ENCODE measurements at places on chromosomes 3 and 15.
A peak's percentile ranks its signal among the peaks of the same experiment; 100 is the strongest.

DNA sequence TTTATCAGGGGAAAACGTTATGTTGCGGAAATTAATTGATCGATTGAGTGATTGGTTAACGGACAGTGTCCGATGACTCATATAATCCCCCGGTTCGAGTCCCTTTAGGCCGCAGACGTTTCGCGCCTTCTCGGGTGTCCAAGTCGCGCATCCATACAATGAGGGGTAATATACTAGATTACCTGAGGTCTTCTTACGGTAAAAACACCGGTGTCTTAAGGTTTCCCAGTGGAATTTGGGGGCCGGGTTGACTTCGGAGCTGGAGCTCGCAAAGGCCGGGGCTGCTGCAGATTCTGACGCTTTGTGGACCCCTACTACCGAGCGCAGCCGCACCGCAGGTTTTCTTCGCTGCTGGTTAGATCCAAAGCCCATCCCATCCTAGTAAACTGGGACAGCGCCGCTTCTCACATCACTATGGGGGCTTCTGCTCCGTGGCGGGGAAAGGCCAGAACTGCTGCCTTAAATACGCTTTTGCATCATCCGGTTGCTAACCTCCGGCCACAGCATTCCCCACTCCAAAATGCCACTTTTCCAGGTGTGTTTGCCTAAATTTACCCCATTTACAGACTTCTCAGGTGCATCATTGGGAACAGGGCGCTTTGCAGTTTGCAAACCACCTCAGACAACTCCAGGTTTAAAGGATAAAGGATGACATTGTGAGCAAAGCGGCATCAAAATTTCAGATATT, 858 bp upstream of the SACM1L start:
- peak; percentile 44 for DNase-seq

- DNase-seq, result peak; percentile 35
Observed at GRCh38 chr3:74630602-74631001, 16.1 kb upstream of the CNTN3 start.

DNA sequence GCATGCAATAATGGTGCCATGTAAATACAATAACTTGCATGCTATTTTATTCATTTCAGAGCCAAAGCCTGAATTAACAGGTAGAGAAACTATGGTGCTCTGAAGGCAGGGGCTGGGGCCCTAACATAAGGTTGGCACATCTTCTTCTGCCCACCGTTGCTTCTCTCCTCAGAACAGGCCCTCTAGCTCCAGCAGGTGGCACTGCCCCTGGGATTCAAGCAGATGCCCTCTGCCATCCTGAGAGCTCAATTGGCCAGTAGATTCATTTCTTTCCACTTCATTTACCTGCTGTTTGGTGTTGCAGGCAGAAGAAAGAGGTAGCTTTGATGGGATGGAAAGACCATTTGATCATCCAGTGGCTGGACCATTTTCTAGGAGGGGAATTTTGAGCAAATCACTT, 130.5 kb downstream of the FOXB1 start:
- DNase-seq, result no peak

- no peak for DNase-seq
Observed at GRCh38 chr3:72675243-72675642, 173.0 kb downstream of the SHQ1 start.

- DNase-seq, result no peak
Observed at GRCh38 chr3:59605944-59606534, 556.2 kb upstream of the CFAP20DC start.

DNA sequence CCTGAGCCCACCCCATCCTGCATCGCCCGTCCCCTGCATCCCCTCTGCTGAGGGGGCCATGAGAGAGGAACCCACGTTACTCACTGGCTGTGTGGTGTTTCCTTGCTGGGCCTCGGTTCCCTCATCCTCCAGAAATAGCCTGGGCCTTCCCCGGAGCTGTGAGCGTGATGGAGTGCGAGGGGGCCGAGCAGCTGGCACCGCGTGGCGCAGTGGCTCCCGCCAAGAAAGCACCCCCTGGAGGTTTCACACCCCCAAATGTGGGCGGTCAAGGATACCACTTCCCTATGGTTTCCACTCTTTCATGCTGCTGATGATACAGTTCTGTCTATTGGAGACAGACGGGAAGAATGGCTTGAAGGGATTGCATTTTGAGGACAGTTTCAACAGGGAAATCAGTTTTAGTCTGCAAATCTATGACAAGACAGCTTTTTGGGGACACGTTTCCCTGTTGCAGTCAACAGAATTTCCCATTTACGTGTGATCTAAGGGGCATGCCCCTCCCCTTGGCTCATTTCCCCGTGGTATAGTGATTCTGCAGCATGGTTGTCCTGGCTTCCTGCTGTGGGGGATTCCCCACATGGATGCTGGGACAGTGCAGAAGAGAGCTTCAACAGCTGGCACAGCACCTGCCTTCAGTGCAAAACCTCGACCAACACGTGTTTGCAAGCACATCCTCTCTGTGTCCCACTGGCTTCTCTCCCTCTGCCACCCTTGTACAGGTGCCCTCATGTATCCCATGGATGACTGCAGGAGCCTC, 377.5 kb downstream of the LRTM1 start:
- DNase-seq, result no peak

DNA sequence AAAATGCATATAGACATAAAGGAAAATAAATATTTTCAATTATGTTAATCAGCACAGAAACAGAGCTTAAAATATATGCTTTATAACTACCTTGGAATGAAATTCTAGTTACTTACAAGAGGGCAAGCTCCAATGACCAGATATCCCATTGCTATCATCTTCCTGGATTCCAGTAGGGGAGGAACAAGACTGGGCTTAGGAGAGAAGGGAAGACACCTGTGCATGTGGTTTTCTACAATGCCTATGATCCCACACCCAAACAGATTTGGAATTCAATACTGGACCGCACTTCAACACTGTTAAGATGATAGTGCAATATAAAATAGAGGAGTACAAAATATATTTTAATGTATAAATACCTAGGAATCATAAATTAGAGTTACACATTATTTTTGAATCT, 79.6 kb downstream of the ARPP21 start:
- no peak for DNase-seq

- DNase-seq, result peak; percentile 85
Observed at GRCh38 chr15:73972984-73973682, 19.0 kb downstream of the STOML1 start.

DNA sequence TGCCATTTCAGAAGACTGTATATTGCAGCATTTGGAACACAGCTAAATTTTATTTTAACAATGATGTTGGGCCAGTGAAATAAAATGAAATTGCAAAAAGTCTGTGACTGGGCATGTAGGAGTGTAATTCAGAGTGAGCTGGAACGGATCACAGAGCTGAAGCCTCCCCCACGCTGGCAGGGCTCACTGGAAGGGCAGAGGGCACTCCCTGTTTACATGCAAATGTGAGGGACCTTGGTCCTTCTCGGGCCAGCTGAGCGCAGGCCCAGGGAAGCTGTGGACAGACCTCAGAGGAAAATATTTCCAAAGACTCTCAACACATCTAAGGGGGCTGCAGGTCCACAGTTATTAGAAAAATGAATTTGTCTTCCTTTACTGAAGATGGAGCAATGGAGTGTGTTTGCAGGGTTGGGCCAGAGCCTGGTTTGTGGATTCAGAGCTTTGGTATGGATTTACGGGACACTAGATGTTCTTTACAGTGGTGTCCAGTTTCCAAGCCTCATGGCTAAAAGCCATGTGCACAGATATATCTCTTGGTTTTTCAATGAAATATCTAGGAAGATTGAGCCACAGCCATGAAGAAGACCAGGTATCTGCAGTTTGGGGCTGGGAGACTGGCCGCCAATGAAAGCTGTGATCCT, 32.0 kb downstream of the TRPM1 start:
- DNase-seq, result peak; percentile 74

DNA sequence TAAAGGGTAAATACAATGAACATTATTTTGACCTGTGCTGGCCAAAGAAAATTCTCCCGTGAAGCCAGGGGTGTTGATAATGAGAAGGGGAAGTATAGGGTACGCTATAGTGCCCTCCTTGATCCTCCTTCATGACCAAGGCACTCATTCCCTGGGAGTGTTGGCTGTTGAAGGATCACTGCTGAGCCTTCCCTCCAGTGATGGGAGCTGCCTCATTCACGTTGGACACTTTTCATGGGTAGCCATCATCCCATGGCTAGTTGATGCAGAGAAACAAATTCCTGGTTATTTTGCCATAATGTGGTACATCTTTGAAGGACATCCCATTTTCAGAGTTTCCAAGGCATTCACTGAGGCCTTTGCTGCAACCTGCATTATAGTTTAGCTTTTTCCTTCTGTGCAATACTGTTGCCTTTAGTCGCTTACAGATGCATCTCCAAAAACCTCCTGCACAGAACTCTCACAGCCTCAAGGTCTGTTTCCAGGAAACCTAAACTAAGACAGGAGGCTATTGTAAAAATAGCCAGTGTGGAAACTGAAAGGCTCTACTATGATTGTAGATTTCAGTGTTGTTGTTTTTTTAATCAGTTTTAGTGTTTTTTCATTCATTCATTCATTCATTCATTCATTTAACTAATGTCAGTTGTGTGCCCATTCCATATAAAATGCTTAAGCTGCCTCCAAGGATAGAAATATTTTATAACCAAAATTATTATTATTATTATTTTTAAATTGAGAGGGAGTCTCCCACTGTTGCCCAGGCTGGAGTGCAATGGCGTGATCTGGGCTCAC, 40.8 kb downstream of the TGFBR2 start:
- no peak for DNase-seq

GRCh38 chr15:97929456-97930229, 30.9 kb upstream of the ARRDC4 start:
- DNase-seq, result no peak

DNA sequence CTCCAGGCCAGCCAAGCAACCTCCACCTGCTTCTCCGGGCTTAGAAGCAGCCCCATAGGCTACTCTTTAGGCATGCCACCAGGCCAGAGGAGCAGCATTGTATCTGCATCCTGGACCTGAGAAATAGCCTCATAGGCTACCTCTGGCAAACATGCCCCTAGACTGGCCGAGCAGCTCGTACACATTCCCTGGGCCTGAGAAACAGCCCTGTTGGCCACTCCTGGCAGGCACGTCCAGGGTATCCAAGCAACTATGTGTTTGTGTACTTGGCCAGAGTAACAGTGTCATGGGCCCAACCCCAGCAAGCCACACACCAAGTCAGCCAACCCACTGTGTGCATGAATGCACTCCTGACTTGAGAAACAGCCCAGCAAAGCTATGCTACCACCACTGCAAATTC, 498.7 kb upstream of the CDIN1 start:
- DNase-seq, result no peak

DNA sequence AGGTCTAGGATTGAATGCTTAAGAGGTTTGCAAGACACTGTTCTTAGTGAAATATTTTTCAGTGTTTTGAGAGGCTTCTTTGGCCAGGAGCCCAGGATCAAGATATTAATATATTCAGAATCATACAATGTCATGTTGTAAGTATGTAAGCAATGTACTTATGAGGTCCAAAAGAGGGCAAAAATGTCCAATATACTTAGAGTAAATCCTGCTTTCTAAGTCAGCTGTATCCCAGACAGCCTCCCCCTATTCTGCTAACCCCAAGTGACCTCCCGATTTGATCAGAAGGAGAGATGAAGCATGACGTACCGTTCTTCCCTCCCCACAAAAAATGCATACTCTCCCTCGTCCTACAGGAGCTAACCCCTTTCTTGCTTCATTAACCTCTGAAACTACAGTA, 70.9 kb downstream of the CHAC1 start:
- peak; percentile 93 for DNase-seq

DNA sequence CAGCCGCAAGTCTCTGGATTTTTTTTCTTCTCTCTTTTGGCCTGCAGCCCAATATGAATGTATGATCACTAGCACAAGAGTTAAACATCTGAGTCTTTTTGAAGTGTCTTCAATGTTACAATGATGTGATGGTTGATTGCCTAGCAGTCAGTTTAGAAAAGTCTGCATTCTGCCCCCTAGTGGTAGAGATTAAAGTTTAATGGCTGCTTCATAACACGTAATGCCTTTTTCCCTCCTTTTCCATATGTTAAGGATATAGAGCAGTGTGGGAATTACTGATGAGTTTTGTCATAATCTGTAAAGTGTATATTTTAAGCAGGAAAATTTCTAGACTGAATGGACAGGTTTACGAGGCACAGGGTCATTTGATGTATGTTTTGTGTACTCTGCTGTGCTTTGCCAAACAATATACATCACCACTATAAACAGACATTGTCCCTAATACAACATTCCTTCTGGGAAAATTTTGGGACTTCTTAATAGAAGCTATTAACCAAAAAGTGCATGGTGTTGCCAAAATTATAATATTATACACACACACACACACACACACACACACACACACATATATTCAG, 1038.5 kb upstream of the NR2F2 start:
- DNase-seq, result peak; percentile 57

DNA sequence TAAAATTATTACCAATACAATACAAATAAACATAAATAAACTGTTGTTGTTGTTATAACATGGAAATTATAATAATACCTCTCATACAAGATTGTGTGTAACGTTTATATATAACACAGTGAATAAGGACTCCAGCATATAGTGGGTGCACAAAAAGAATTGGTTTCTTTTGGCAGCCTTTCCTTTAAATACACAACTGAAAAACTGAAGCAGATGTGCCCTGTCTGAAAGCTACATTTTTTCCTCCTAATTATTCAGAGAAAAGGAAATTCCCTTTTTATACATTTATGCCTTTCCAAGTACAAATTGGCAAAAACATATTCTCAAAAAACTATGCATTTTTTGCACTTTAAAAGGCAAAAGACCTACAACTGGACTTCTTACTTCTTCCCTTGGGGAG, 928.9 kb upstream of the NR2F2 start:
- DNase-seq, result peak; percentile 61

DNA sequence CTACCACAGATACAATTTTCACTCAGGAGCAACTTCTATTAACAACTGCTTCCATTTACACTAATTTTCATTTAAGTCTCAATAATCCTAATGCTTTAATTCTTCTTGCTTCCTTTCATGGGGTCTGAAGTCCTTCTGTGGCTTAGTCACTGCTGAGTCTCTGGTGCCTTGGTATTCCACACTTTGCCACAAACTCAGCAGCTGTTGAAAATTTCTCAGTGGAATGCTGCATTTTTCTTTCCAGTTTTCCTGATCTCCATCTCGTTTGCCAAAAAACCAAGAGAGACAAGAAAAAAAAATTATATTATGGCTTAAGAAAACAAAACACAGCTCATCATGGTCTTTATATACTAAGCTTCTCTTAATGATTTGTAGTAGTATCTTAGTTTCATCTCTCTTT, 269.2 kb upstream of the AZI2 start:
- no peak for DNase-seq

DNA sequence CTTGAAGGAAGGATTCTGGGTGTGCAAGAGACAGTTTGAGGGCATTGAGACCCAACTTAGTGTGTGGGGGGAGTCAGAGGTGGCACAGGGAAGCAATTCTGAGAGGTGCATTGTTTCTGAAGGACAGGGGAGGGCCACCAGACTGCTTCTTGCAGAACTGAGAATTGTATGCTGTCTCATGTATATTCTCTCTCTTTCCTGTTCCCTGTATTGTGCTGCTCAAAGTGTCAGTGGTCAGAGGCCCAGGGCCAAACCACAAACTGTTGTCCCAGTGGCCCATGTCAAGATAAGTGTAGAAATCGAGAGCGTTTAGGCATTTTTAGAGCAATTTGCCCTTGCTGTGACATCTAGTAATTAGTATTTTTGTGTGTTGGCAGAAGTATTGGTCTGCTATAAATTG, 567.1 kb downstream of the EDEM1 start:
- DNase-seq, result no peak
